ENCODE measurements at places on chromosomes 5 and 9.
A peak's percentile ranks its signal among the peaks of the same experiment; 100 is the strongest.

DNA sequence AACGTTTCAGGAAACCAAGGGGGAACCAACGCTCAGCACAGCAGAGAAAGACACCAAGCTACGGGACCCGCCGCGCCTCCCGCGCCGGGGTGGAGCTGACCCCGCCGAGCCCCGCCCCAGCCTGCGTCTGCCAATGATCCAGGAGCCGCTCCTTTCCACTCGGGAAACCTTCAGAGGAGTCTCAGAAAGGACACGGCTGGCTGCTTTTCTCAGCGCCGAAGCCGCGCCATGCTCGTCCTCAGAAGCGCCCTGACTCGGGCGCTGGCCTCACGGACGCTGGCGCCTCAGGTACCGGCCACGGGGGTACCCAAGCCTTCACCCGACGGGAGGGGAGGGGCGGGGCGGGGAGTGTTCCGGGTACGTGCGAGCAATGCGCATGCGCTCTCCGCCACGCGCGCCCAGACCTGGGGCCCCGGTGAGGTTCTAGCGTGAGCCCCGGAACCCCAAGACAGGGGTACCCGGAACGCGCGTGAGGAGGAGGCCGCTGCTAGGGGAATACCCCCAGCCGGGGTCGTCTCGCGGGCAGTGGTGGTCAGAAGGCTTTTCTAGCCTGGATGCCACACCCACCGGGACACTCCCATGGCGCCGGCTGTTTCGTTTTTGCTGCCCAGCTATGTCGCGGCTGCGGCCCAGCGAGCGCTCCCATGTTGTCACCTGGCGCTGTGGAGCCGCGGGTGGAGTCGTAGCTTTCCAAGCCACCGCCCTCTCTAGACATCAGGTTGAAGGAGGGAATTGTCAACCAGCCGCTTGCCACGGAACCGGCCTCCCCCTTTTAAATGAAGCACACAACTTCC, at the start of gene NIPSNAP3A:
TSS of gene NIPSNAP3A (plus strand) at position 119 of the 794 bp plus-strand sequence. CDS start at position 229, 110 bp downstream.
- peak; percentile 83 for DNase-seq

DNA sequence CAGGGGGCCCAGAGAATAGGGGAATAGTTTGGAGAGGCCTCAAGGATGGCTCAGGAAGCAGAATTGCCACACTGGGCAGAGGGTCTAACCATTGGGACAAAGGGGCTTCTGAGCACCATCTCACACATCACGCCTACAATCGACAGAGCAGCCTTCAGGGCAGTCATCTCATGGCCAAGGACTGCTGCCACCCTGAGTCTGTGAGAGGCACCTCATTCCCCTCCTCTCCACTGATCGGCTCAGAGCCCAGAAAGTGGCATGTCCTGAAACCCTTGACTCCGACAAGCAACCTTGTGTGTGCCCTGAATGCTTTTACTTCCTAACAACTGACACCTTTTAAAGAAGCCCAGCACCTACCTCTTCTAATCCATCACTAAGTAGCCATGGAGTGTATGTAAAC, 128.9 kb upstream of the PTPN3 start:
- no peak for DNase-seq

- peak; percentile 49 for DNase-seq
Observed at GRCh38 chr9:33151007-33151557, 16.1 kb downstream of the B4GALT1 start.

DNA sequence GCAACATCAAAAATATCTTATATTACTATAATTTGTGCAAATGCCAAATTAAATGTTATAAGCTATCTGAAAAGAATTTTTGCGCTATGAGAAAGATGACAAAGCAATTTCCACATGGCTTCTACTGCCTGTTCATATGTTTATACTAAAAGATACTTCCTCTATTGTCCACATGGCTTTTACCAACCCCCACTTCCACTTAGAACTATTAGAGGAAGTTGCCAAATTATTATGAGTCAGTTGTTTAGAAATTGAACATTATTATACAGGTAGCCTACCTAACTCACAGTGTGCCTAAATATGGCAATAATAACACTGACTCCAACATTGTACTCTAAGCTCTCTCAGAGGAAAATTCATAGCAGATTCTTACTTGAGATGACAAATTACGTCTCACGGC, 37.6 kb upstream of the SLC27A6 start:
- no peak for DNase-seq

- no peak for DNase-seq
Observed at GRCh38 chr5:32512926-32513325, 68.4 kb upstream of the ZFR start.

DNA sequence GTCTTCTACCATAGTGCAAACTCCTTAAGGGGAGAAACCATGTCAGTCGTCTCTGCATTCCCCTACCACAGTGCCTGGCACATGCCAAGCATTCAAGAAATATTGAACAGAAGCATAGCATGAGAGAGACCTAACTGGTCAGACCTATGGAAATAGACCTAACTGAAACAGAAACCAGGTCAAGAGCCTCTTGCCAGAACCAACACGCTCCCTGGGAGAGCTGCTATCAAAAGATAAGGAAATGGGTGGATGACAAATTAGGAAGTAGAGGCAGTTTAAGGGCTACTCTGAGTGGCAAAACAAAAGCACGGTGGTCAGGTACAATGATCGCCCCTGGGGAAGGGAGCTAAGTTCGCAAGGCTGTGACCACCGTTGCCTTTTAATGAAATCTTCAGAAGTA, 66.0 kb upstream of the SMIM15 start:
- DNase-seq = no peak

DNA sequence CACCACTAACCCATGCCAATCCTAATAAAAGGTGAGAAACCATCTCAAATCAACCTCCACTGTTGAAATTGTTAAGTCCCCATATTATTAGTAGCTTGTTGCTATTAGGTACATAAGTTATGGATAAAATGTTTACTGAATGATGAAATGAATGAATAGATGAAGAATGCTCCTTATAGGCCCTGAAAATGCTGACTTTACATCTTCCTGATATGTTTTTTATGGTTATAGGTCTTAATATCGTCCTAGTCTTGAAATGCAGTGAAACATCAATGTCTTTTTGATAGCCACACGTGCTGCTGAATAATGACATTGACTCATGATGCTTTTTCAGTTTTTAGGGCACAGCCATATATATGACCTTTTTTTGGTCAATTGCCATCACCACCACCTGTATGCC, 277.7 kb downstream of the SAXO1 start:
- no peak for DNase-seq

DNA sequence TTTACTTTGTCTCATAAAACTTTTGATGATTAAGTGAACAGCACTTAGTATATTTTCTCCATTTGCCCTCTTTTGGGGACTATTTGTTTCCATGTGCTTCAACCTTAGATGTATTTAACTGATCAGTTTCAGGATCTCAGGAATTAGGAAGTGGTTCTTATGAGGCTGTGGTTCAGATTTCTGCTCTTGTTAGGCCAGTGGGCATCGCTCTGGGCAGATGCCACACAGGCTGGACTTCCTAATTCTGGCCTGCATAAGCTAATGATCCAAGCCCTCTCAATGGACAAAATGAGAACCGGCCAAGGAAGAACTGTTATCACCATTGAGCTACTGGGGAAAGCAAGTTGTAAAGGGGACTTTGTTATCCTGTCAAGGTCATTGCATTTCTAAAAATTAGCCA, 6.9 kb downstream of the ARHGAP26 start:
- DNase-seq = no peak

DNA sequence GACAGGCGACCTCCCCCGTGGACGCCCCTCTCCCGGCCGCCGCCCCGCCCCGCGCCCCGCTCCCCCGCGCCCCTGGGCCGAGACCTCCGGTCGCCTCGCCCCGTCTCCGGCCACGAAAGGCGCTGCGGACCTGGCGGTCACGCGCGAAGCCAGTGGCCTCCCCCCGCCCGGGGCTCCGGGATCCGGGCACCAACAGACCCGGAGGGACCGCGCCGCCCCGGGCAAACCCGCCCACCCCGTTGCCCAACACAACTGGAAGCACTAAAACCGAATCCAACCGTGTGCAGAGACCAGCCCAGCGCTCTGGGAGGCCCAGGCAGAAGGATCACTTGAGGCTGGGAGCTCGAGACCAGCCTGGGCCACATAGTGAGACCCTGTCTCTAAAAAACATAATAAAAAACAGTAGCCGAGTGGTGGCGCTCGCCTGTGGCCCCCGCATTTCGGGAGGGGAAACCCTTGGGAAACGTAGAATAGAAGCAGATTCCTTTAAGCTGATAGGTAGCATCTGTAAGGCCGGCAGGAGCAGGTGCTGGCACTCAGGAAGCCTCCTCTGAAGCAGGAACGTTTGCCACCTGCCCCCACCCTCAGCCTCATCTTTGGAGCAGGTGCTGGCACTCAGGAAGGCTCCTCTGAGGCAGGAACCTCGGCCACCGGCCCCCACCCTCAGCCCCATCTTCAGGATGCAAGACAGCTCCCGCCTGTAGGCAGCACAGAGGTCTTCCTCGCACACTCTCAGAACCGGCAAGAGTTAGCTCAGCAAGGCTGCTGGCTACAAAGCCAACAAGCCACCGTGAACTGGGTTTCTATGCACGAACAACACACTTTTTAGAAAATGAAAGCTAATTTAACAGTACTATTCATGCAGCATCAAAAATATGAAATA, 4.6 kb upstream of the SLC9A3 start:
- peak; percentile 33 for DNase-seq

Measured in ELF-1 (cell line).